Prostate gland (tissue), 2 donors: ENCODE measurements at places on chromosomes 7 and 10. TPM values are rescaled to one million over a fixed set of nuclear protein-coding genes. Genes with fewer than 3 reads are reported as not detected.

GRCh38 chr7:37590824-37591223 is 92.7 kb upstream of the GPR141 start:
- no peak overlapping the region for H3K4me3 ChIP-seq
- H3K27me3 ChIP-seq = no peaks in the 10 kb centered on the region
- no peak overlapping the region for H3K27ac ChIP-seq
- H3K36me3 ChIP-seq = no peaks in the 10 kb centered on the region
- no peaks in the 10 kb centered on the region for H3K4me1 ChIP-seq
- DNase-seq = no peak

- no peak for DNase-seq
- no peak overlapping the region for H3K27ac ChIP-seq
- no peaks in the 10 kb centered on the region for H3K36me3 ChIP-seq
These were observed 80.0 kb downstream of the NEBL start for GRCh38 chr10:20817116-20817515.

- no peaks in the 10 kb centered on the region for H3K36me3 ChIP-seq
- H3K4me3 ChIP-seq = no peak overlapping the region
- no peaks in the 10 kb centered on the region for H3K4me1 ChIP-seq
- H3K27ac ChIP-seq = no peak overlapping the region
These were observed 5.8 kb upstream of the C1QL3 start for GRCh38 chr10:16527452-16527851.

DNA sequence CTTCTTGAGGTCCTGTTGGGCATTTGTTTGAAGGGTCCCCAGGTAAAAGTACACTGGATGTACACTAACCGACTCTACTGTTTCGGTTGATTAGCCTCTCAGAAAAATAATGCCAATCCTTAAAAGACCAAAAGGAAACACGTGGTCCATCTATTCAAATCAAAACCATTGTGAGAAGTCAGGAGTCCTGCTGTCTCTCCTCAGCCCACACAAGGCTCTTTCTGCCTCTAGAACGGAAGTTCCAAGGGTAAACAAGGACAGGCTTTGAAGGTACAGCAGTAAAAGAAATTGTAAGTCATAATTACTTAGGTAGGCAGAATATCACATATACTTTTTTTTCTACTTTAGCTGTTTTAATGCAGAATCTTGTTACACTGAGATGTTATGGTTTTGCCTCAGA is 71.7 kb upstream of the TPK1 start:
- H3K36me3 ChIP-seq = no peaks in the 10 kb centered on the region
- DNase-seq = no peak
- no peaks in the 10 kb centered on the region for H3K27me3 ChIP-seq
- no peak overlapping the region for H3K4me3 ChIP-seq
- no peaks in the 10 kb centered on the region for H3K4me1 ChIP-seq

GRCh38 chr10:100174699-100175677 is 10.8 kb downstream of the ERLIN1 start:
- H3K4me3 ChIP-seq = no peak overlapping the region
- H3K4me1 ChIP-seq = no peaks in the 10 kb centered on the region
- H3K36me3 ChIP-seq = no peaks in the 10 kb centered on the region
- no peak for DNase-seq
- no peak overlapping the region for H3K27ac ChIP-seq
- no peaks in the 10 kb centered on the region for H3K27me3 ChIP-seq

Gene PTPRZ1
- total RNA-seq = 1.4 TPM

Gene HMX2
- total RNA-seq = not detected

Gene RGR
- not detected for total RNA-seq

DNA sequence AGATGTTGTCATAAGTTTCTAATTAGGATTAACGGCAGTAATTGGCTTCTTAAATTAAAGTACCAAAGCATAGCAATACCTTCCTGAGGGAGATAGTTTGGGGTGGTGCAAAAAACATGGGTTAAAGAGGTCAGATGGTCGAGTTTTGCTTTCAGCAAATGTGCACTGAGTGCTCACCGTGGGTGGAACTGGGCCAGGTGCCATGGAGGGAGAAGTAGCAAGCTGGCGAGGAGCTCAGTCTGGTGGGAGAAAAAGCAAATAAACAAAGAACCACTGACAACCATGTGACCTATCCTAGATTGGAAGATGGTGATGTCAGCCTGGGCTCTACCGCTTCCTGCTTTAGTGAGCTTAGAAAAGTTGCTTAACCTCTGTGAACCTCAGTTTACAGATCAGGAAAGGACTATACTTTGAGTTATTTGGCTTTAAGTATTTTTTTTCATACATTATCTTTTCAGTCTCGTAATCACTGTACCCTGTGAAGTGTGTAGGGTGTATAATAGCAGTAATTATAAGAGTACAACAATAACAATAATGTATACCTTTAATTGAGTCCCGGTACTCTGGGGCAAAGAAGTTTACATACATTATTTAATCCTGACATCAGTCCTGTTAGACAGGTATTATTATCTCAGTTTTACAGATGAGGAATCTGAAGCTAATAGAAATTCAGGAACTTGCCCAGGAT is 69.0 kb upstream of the PDCD4 start:
- no peaks in the 10 kb centered on the region for H3K4me1 ChIP-seq
- H3K27ac ChIP-seq = peak overlapping the region; percentile 17
- H3K36me3 ChIP-seq = no peaks in the 10 kb centered on the region
- no peak overlapping the region for H3K4me3 ChIP-seq
- DNase-seq = peak; percentile 62

Gene FBXL13
- 2.6 TPM for total RNA-seq

- H3K36me3 ChIP-seq = no peaks in the 10 kb centered on the region
- H3K27ac ChIP-seq = no peak overlapping the region
- H3K27me3 ChIP-seq = no peaks in the 10 kb centered on the region
- H3K4me1 ChIP-seq = no peaks in the 10 kb centered on the region
These were observed 112.7 kb downstream of the CPXM2 start for GRCh38 chr10:123778719-123779517.

Gene PON1
- not detected for total RNA-seq

Gene ANKRD2
- 13.9 TPM for total RNA-seq

DNA sequence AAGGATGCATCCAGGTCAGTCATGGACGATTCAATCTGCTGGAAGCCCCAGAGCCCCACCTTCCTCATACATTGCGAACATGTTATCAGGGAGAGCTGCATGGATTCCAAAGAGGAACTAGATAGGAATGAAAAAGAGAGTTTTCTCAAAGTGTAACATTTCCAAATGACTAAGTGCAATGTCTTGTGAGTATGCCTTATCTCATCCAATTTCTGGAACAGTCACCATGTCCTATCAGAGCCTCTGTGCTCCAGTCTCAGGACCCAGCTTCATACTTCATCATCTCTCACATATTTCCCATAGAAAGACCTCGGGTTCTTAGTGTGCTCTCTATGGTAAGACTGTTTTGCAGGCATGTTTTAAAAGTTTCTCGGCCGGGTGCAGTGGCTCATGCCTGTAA is 26.8 kb downstream of the ZC3HC1 start:
- H3K27me3 ChIP-seq = no peaks in the 10 kb centered on the region
- no peak for DNase-seq
- no peak overlapping the region for H3K27ac ChIP-seq
- H3K4me1 ChIP-seq = no peaks in the 10 kb centered on the region

Gene OR6B1
- not detected for total RNA-seq

DNA sequence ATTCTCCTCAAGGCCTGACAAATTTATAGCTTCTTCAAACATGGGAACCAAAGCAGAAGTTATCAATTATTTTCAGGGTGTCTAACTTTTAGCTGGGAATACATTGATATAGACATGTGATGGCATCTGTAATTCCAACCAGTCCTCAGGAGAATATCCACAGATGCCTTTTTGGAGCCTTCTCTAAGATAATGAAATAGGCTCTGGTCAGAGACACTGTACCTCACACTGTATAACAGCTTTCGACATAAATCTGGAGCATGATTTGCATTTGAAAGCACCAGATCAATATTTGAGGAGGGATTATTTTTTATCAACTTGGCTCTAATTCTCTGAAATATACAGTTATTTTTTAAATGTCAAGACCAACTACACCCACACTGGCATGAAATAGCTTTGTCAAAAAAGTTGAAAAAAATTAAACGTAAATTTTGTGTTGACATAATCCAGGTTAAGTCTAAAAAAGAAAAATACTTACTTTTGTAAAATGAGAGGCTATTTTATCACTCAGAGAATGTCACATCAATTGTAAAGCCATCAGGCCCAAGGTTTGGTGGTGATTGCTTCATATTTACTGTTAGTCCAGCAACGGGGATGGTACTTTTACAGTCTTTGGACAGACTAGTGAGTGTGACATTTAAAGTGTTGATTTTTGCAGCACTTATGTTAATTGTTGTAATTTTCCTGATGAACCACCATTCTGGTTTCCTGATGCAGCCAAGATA is 177.0 kb upstream of the SP8 start:
- no peaks in the 10 kb centered on the region for H3K27me3 ChIP-seq
- no peak overlapping the region for H3K4me3 ChIP-seq
- no peak overlapping the region for H3K27ac ChIP-seq
- DNase-seq = no peak
- no peaks in the 10 kb centered on the region for H3K36me3 ChIP-seq

Gene CYP2E1
- total RNA-seq = 8.1 TPM

DNA sequence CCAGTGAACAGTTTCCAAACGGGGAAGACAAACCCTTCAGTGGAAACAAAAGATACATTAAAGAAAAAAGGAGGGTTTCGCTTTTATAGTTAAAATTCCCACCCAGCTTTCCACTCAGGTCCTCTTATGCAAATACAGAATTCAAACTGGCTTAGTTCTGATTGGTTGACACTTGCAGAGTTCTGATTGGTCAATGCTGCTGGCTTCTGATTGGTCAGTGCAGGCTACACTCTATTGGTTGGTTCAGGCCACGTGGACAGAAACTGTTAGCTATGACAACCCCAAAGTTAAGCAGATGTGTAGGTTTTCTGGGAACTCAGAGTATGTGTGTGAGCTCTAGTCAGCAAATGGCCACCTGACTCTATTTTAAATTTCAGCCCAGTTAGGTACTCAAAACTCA is 80.0 kb downstream of the FBXL13 start:
- H3K27me3 ChIP-seq = no peaks in the 10 kb centered on the region
- H3K4me1 ChIP-seq = peaks cover 12% of the 10 kb centered on the region
- H3K36me3 ChIP-seq = no peaks in the 10 kb centered on the region
- H3K4me3 ChIP-seq = no peak overlapping the region
- no peak overlapping the region for H3K27ac ChIP-seq

- no peak overlapping the region for H3K4me3 ChIP-seq
- H3K27me3 ChIP-seq = no peaks in the 10 kb centered on the region
- DNase-seq = no peak
These were observed 567.6 kb downstream of the LRMDA start for GRCh38 chr10:75999001-75999400.

GRCh38 chr7:94183289-94183749 is 179.2 kb upstream of the BET1 start:
- no peak for DNase-seq
- H3K27me3 ChIP-seq = no peaks in the 10 kb centered on the region
- no peaks in the 10 kb centered on the region for H3K4me1 ChIP-seq
- no peak overlapping the region for H3K27ac ChIP-seq
- H3K36me3 ChIP-seq = no peaks in the 10 kb centered on the region
- no peak overlapping the region for H3K4me3 ChIP-seq

GRCh38 chr7:78099715-78100394 is 301.3 kb downstream of the PHTF2 start:
- H3K4me3 ChIP-seq = no peak overlapping the region
- no peak overlapping the region for H3K27ac ChIP-seq

GRCh38 chr10:20299034-20299736 is 483.0 kb downstream of the PLXDC2 start:
- no peaks in the 10 kb centered on the region for H3K4me1 ChIP-seq
- DNase-seq = no peak
- no peaks in the 10 kb centered on the region for H3K27me3 ChIP-seq
- H3K36me3 ChIP-seq = no peaks in the 10 kb centered on the region
- no peak overlapping the region for H3K27ac ChIP-seq
- no peak overlapping the region for H3K4me3 ChIP-seq

DNA sequence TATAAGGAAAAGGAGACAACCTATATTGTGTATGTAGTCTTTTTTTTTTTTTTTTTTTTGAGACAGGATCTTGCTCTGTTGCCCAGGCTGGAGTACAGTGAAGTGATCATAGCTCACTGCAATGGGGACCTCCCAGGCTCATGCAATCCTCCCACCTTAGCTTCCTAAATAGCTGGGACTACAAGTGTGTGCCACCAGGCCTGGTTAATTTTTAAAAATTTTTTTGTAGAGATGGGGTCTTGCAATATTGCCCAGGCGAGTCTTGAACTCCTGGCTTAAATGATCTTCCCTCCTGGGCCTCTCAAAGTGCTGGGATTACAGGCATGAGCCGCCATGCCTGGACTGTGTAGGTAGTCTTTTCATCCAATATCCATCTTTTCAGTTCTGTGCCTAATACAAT is 78.7 kb upstream of the ARHGAP21 start:
- H3K4me3 ChIP-seq = no peak overlapping the region
- no peak overlapping the region for H3K27ac ChIP-seq

GRCh38 chr10:483261-483660 is 206.2 kb downstream of the DIP2C start:
- DNase-seq = no peak
- no peaks in the 10 kb centered on the region for H3K4me1 ChIP-seq
- no peak overlapping the region for H3K27ac ChIP-seq
- no peak overlapping the region for H3K4me3 ChIP-seq
- no peaks in the 10 kb centered on the region for H3K27me3 ChIP-seq

DNA sequence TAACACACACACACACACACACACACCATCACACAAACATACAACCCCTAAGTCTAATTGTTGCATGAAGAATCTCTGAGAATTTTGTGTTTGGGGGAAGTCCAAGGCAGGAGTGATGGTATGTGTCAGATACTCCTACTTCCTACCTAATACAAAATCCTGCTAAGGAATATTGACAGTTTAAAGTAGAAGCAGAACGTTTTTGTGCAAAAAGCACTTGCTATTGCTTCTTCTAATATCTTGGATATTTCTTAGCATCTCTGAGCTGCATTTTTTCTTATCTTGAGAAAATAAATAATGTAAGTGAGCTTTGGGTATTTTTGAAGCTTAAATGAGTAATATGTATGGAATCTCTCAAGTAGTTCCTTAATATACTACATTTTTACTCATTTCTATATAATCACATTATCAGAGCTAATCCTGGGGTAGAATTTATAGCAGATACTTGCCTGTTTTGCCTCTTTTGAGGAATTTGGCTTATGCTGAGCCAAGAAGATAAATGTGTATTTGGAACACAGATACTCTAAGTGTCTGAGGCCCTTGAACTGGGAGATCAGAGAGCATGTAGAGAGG is 212.3 kb downstream of the DKK1 start:
- H3K27ac ChIP-seq = no peak overlapping the region
- no peak for DNase-seq
- no peaks in the 10 kb centered on the region for H3K4me1 ChIP-seq
- no peak overlapping the region for H3K4me3 ChIP-seq

Gene PAOX
- total RNA-seq = 20.2 TPM

Gene GNGT1
- total RNA-seq = not detected

DNA sequence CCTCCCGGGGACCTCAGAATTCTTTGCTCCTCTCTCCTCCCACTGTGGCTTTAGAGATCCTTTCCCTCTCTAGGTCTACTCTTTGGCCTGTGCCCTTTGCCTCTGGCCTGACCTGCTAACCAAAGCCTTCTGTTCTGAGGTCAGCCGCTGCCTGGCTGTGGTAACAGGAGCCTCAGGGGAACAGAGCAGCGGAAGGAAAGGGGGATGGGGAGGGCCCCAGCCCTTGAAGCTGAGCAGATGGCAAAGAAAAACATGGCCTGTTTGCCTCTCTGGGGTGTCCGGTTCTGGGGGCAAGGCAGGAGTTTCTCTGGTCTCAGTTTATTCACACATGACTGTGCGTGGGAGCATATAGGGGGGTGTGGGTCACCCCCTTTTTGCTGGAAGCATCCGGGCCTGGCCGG is 28.2 kb downstream of the COL26A1 start:
- DNase-seq = no peak
- H3K27me3 ChIP-seq = no peaks in the 10 kb centered on the region
- no peak overlapping the region for H3K27ac ChIP-seq
- H3K4me1 ChIP-seq = no peaks in the 10 kb centered on the region
